Motor neuron (in vitro differentiated cells): ENCODE measurements at places on chromosomes 1 and 21. TPM values are rescaled to one million over a fixed set of nuclear protein-coding genes. Genes with fewer than 3 reads are reported as not detected.

Gene UTP11
- 65.7 and 75.0 TPM in 2 replicates for total RNA-seq

Gene LIN28A
- 0.45 and 0.81 TPM in 2 replicates for total RNA-seq

Gene ITGB2
- 0.56 and 0.86 TPM in 2 replicates for total RNA-seq

Gene AMY2B
- total RNA-seq = 14.5 and 25.4 TPM in 2 replicates

Gene SEMA6C
- 18.5 and 23.9 TPM in 2 replicates for total RNA-seq

Gene TMEM82
- not detected in 2 replicates for total RNA-seq

Gene LRRC8B
- 14.2 and 14.6 TPM in 2 replicates for total RNA-seq

DNA sequence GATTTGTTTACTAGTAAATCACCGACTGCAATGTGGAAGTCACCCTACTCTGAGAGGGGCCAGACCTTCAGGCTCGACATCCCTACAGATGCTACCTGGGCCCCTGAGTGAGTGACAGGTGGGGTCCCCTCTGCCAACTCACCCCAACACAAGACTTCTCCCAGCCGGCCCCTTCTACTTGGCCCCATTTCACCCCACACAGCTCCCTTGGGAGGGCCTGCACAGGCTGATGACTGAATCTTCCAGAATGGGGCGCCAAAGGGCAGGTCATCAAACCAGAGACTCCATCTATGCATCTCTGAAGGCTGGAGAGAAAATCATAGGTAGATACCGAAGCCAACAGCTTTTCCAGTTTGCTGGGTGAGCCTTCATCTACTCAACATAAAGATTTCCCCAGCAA, 9.4 kb upstream of the S100A8 start:
- no peak for ATAC-seq

DNA sequence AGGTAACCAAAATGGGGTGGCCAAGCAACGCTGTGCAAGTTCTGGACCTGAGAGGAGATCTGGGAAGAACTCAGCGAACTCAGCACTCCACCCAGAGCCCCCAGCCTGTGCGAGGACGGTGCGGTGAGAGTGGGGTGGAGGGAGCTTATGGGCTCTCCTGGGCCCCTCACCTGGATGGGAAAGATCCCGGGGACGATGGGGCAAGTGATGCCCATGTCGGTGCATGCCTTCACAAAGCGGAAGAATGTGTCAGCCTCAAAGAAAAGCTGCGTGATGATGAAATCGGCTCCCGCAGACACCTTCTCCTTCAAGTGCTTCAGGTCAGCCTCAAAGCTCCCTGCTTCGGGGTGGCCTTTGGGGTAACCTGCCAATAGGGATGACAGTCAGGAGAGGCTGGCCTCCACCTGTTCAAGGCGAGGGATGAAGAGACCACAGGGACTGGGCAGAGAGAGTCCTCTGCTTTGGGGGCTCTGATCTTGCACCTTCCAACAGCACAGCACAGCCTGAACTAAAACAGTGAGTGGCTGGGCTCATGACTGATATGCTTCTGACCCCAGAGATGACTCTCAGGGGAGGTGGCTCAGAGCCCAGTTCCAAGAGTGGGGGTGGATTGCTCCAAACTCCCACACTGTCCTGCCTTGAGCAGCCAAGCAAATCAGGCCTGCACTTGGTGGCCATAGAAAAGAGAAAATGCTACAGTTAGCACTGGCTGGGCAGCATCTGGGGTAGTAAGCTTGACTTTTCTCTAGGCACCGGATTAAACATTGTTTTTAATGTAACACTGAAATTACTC, 9.5 kb downstream of the MTHFR start:
- ATAC-seq = no peak

- ATAC-seq = no peak
Measured at GRCh38 chr1:36706416-36706815, 223.7 kb upstream of the CSF3R start.

- ATAC-seq = no peak
Measured at GRCh38 chr1:26121854-26122773, 10.5 kb downstream of the PDIK1L start.

DNA sequence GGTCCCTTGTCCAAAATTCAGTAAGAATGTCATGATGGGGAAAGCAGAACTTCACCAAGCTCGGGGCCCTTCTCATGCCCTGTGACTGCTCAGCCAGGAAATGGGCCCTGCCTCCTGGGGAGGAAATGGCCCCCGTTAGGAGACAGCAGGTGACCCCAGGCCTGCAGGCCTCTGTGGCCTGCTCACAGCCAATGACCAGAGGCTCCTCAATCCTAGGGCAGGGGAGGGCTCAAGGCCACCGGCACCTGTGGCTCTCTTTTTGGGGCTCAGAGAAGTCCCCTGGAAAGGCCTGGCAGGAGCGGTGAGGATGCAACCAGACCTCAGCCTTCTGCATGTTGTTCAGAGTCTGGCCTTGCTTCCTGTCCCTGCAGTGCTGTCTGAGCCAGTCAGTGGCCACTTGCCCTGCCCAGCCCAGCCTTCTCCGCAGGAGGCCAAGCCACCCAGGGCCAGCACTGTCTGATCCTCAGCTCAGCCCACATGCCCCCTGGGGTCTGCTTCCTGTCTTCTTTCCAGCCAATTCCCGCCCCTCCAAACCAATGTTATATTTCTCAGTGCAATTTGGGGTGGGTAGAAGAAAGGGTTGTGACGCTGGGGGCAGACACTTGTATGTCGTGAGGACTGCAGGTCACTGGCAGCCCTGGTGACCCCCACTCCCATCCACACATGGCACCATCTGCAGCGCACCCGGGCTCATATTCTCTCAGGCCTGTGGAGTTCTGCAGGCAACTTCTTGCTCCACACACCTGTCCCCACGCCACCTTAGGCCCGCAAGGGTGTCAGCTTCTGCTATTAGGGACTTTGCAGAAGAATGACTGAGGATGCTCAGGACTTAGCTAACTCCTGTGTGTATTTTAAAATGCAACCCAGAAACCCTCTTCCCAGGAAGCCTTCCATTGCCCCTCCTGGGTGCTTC, 83.6 kb downstream of the ITPKB start:
- ATAC-seq = no peak

GRCh38 chr1:204457666-204458065, 36.9 kb downstream of the PIK3C2B start:
- no peak for ATAC-seq

DNA sequence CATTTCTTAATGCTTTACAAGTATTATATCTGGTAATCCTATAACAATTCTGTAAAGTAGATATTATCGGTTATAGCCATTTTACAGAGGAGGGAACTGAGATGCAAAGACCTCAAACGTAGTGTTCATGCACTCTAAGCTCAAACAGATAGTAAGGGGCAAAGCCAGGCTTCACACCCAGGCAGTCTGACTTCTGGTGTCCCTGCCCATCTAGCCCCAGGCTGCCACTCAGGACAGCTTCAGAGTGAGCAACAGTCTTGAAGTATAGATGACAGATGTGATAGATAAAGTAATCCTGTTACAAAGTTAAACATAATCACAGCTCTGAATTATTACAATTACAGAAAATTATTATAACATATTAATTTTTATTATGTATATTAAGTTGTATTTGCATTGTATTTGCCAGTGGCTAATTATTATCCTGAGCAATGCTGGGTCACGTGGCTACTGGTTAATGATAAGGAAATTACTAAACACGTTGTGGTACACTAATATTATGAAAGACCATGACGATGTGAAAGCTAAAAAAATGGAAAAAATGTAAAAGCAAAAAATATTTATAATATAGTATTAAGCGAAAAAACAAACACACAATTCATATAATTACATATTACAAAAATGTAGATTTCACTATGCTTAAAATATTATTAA, 6.1 kb upstream of the TRAF3IP3 start:
- ATAC-seq = no peak

DNA sequence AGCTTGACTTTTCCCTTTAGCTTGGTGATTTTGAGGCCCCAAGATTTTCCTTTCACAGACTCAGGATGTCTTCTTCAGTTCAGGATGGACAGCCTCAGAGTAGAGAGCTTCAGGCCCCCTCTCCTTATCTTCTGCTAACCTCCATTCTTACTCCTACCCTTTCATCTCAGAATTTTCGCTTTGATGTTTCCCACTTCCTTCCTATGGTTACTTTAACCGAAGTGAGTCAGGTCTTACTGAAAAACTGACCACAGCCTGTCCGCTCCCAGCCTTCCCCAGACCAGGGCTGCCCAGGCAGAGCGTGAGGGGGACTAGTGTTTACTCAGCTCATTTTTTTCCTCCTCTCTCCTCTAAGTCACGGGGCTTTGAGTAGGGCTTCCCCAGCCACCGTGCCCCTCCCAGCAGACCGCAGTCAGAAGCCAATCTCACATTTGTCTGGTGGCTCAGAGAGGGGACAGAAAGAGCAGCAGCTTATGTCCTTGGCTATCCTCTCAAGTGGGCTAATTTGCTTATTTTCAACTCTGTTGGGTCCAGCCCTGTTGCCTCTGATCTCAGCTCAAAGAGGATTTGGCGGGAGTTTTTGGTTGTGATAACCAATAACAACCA, 4.2 kb upstream of the IL19 start:
- no peak for ATAC-seq

- no peak for ATAC-seq
Measured at GRCh38 chr1:190858140-190858539, 380.5 kb upstream of the BRINP3 start.

- no peak for ATAC-seq
Measured at GRCh38 chr1:97412166-97412565, 508.7 kb downstream of the DPYD start.

- no peak for ATAC-seq
Measured at GRCh38 chr1:12144236-12144635, 22.6 kb upstream of the TNFRSF1B start.
